ENCODE measurements at places on chromosomes 16 and 17. TPM values are rescaled to one million over a fixed set of nuclear protein-coding genes. Genes with fewer than 3 reads are reported as not detected.

DNA sequence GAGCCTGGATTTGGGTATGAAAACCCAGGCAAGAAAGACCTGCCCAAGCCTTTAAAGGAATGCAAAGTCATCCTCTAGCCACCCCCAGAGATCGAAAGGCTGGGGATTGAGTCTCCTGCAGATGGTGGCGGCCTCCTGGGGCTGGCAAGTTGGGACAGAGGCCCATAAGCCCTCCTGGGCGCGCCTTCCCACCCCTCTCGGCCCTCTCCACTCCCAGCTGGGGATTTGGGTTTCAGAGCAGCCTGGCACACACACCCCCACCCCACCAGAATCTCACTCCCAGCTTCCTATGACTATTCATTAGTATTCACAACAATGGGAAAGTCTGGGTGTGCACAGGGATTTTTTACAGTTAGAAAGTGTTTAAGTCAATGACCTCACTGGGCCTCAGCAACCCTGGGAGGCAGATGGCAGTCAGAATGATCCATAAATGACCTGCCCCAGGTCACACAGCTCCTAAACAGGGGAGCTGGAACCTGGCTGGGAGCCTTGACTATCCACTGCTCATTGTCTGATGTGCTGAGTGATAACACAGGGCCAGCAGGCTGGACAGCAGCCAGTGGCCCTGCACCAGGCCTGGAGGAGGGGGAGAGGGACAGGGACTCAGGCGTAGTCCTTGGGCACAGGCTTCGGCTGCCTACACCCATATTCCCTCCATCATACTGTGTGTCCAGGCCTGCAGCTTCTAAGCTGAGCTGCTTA is 12.1 kb downstream of the NHERF1 start:
- no peaks in the 10 kb centered on the region for H3K4me1 ChIP-seq
- no peak for DNase-seq
- H3K27ac ChIP-seq = no peak overlapping the region
- H3K36me3 ChIP-seq = no peaks in the 10 kb centered on the region
- no peak overlapping the region for H3K4me3 ChIP-seq
- H3K27me3 ChIP-seq = no peaks in the 10 kb centered on the region

DNA sequence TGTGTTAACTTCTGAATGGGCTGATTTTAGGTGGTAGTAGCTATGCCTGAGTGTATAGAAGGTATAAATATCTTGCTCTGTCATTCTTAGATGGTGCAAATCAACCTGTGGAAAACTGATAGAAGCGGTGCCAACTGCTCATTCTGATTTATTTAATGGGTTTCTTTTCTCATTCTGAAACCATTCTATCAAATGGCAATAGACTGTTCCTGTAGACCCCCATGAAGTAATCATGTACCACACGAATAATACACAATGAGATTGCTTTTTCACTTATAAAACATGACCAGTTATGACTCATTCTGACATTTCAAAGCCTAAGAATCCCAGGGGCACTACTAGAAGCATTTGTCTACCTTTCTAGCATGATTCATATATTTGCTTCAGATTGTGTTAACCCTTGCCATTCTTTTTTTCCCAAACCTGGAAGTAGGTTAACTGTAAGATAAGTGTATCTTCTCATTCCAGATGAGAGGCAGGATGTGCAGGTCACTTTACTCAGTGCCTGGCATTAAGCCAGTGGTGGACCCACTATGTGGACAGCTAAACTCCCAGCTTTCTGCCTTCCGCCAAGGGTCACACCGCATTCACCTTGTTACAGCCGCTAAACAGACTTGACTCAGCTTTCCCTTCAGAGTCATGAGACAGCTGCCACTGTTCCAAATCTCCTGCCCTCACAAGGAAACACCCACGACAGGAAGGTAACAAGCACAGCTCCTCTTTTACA is 16.4 kb upstream of the SLC16A11 start:
- peaks cover 6% of the 10 kb centered on the region for H3K4me1 ChIP-seq
- H3K27me3 ChIP-seq = 0 out of 2 replicates have a peak, but pooled peaks cover 4% of the 10 kb centered on the region
- H3K4me3 ChIP-seq = no peak overlapping the region
- H3K27ac ChIP-seq = no peak overlapping the region
- no peaks in the 10 kb centered on the region for H3K36me3 ChIP-seq

DNA sequence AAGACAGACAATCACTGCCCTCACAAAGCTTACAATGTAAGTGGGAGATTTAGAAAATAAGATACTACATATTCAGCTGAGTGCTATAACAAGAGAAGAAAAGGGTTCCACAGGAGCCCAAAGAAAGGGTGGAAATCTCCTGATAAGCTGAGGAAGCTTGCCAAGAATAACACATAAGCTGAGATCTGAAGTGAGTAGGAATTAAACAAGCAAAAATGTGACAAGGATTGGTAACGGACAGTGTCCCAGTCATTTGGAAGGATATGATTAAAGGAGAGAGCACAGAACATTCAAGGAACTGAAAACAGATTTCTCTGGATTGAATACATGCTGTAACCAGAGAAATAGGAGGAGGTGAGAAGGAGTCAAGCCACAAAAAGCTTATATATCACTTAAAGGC is 13.0 kb downstream of the CDYL2 start:
- no peak overlapping the region for H3K27ac ChIP-seq
- no peaks in the 10 kb centered on the region for H3K27me3 ChIP-seq
- no peaks in the 10 kb centered on the region for H3K36me3 ChIP-seq
- H3K4me1 ChIP-seq = no peaks in the 10 kb centered on the region

GRCh38 chr17:67784364-67785121 is 40.8 kb upstream of the BPTF start:
- H3K36me3 ChIP-seq = no peaks in the 10 kb centered on the region
- no peak overlapping the region for H3K27ac ChIP-seq
- no peak overlapping the region for H3K4me3 ChIP-seq
- DNase-seq = no peak

DNA sequence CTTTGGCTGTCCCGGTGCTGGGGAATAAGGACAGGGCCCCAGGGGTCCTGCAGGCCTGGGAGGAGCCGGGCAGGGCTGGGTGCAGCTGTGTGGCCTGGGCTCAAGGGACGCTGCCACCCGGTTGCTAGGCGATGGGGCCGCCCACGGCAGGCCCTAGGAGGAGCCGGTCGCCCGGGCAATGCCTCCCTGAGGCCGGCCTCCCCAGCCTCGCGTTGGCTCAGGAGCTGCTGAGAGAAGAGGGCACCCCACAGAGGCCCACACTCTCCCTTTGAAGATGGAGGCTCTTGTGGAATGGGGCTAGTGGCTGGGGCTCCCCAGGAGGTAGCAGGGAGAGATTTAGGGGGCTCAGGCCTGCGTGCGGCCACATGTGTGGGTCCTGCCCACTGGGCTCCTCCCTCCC is at the start of gene CIBAR2:
TSS of gene CIBAR2 (minus strand) at position 109 of the 400 bp plus-strand sequence. CDS start 120 bp downstream, outside the sequence.
- no peaks in the 10 kb centered on the region for H3K4me1 ChIP-seq
- no peak within 1 kb of the TSS for H3K27ac ChIP-seq
- H3K27me3 ChIP-seq = no peaks in the 10 kb centered on the region
- no peak within 1 kb of the TSS for H3K4me3 ChIP-seq
- H3K36me3 ChIP-seq = no peaks in the 10 kb centered on the region
- DNase-seq = no peak

DNA sequence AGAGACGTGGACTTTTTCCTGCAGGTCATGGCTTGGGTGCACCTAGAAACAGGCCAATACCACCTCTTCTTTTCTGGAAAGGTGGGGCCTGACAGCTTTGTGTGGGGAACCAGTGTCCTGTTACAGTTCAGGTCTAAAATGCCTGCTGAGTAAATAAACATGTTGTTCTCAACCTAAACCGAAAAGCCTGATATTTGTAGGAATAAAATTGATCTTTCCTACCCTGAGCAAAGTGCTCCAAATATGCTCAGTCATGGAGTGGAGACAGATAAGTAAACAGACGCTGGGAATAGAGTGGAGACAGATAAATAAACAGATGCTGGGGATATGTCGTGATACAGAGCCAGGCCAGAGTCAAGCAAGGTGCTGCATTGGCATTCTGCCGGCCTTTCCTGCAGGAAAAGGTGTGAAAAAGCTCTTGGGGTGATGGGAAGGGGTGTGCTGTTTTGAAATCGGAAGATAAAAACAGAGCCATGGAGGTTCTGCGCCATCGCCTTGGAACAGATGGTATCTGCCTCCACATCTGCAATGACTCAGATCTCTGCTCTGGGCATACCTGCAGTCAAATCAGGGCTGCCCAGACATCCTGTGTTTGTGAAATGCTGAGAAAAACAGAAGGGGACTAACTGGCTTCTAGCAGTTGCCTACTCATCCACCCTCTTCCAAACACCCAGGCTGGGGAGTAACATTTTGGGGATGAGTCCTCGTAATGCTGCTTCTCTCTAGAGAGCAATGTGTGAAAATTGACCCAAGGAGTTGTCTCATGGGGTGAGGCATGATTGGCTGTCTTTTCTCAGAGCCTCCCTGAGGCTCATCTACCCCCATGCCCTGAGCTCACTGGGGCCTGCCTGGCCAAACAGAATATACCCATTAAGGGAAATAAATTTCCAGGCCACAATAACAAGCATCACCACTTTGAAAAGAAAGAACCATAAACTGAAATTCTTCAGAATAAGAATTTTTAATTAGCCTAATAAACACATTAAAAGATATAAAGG is 16.8 kb upstream of the TRPV2 start:
- no peak overlapping the region for H3K27ac ChIP-seq
- H3K36me3 ChIP-seq = no peaks in the 10 kb centered on the region
- H3K27me3 ChIP-seq = no peaks in the 10 kb centered on the region

ABCA8 gene
- 8.0 TPM for total RNA-seq

YBX2 gene
- not detected for total RNA-seq

DNA sequence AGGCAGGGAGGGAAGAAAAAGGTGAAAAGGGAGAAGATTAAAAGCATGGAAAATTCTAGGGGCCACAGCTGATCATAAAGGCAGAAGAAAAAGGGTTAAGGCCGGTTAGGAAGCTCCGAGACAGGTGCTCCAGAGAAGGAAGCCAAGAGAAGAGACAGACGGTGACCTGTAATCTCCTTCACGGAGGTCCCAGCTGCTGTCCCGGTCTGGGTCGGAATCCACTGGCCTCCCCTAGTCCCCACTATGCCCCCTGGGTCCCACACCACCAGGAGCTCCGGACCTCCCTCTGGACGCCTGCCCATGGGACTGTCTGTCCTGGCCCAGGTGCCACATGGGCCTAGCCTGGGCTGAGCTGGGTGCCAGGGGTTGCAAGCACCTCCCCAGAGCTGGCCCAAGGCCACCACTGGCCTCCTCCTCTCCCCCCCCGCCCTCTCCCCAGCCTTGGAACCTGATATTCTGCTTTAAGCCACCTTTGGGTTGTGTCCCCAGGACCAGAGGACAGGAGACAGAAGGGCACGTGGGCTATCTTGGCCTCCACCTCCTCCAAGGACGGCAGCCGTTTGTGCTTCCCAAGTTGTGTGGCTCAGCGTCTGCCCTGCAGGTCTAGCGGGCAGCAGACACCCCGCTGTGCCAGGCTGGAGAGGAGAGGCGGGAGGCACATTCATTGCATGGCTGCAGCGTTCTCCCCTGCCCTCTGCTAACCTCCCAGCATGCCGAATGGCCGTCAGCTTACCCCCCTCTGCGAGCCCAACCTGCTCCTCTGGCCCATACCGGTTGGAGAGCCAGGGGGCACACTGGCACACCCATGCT is 102.4 kb downstream of the ENGASE start:
- DNase-seq = no peak
- H3K36me3 ChIP-seq = no peaks in the 10 kb centered on the region
- H3K27me3 ChIP-seq = peaks cover 27% of the 10 kb centered on the region
- H3K27ac ChIP-seq = no peak overlapping the region
- H3K4me3 ChIP-seq = no peak overlapping the region

MT1F gene
- not detected for total RNA-seq

- H3K4me1 ChIP-seq = no peaks in the 10 kb centered on the region
- no peak overlapping the region for H3K27ac ChIP-seq
- no peaks in the 10 kb centered on the region for H3K36me3 ChIP-seq
- no peak for DNase-seq
- H3K27me3 ChIP-seq = no peaks in the 10 kb centered on the region
These were observed 31.8 kb downstream of the HASPIN start for GRCh38 chr17:3755335-3756030.

All from GM23248 (cell line).